ENCODE measurements at places on chromosomes 11 and 22.

- no peak for DNase-seq
Observed at GRCh38 chr11:67416416-67417335, 1.2 kb downstream of the CARNS1 start.

DNA sequence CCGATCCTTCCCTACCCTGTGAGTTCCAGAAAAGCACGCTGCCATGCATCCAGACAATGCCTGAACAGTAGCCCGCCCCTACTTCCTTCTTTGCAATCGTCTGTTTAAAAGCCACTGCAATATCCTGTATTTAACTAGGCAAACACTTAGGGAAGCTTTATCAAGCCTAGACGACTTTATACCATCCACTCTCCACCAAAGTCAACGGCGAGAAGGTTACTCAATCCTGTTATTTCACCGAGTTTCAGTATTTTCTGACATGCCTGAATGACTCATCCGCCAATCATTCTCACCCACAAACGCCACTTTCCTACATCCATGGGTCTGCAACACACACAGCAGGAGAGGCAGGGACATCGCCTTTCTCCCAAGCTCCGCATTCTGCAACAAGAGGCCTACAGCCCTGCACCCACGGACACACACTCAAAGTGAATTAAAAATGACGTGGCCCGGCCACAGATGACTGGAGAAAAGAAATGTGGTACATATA lies 9.3 kb downstream of the CELSR1 start:
- no peak for DNase-seq

GRCh38 chr11:78432058-78432515 lies 14.5 kb upstream of the GAB2 start:
- DNase-seq, result no peak

DNA sequence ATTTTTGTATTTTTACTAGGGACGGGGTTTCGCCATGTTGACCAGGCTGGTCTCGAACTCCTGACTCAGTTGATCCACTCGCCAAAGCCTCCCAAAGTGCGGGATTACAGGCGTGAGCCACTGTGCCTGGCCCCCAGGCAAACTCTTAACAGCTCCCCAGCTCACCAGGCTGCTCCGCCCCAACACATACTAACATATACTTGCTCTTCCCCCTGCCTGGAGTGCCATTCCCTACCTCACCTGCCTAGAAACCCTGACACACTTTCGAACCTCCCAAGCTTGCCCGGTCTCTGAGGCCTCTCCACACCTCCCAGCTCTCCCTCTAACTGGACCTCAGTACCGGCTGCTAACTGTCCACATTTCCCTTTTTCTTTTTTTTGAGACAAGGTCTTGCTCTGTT lies 8.5 kb downstream of the MAP4K2 start:
- no peak for DNase-seq

DNA sequence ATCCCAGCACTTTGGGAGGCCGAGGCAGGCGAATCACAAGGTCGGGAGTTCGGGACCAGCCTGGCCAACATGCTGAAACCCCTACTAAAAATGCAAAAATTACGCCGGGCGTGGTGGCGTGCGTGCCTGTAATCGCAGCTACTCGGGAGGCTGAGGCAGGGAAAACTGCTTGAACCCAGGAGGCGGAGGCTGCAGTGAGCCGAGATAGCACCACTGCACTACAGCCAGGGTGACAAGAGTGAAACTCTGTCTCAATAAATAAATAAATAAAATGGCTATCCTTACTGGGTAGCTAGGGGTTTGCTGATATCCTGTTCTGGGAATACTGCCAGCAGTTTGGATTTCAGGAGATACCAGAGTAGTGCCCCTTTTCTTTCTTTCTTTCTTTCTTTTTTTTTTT lies 2.4 kb upstream of the RBM14 start:
- DNase-seq, result no peak

GRCh38 chr11:58629857-58630256 lies 7.4 kb downstream of the CNTF start:
- no peak for DNase-seq

GRCh38 chr11:119320776-119321524 lies 4.0 kb upstream of the MCAM start:
- peak; percentile 81 for DNase-seq

DNA sequence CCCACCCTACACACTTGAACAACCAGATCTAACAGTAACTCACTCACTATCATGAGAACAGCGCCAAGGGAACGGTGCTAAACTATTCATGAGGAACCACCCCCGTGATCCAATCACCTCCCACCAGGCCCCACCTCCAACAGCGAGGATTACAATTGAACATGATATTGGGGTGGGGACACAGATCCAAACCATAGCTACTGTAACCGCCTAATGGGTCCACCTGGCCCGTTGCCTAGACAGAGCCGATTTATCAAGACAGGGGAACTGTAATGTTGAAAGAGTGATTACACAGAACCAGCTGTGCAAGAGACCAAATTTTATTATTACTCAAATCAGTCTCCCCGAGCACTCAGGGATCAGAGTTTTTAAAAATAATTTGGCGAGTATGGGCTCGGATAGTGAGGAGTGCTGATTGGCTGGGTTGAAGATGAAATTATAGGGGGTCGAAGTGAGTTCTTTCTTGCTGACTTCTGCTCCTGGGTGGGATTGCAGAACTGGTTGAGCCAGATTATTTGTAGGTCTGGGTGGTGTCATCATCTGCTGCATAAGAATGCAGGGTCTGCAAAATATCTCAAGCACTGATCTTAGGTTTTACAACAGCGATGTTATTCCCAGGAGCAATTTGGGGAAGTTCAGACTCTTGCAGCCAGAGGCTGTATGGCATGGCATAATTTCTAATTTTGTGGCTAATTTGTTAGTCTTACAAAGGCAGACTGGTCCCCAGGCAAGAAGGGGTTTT lies 17.9 kb upstream of the ZC3H12C start:
- DNase-seq, result no peak

DNA sequence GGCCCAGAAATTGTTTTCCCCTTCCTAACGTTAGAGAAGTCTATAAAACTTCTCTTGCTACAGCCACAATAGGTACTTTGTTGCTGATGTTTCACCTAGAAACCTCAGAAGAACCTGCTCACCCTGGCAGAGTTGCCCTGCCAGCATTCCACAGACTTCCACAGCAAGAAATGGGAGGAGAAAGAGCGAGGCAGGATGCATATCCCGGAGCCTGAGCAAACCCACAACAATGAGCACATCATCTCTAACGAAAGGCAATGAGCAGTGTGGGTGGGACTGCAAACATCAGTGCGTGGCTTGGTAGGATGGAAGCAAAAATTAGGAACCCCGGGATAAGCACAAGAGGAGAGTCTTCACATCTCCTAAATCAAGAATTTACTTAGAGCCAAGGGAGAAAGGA lies 892.3 kb downstream of the OPCML start:
- no peak for DNase-seq

Measured in activated CD8-positive, alpha-beta memory T cell treated with anti-CD3 and anti-CD28 coated beads, Interleukin-2, amount 10 ng/mL, durations not matched to agents 7 days and 5 days (primary cell).